ENCODE measurements at places on chromosomes 1 and 21.

GRCh38 chr1:92030656-92031107 lies 897 bp downstream of the EPHX4 start:
- no peak for DNase-seq

GRCh38 chr1:116270316-116271057 lies 102.6 kb upstream of the ATP1A1 start:
- no peak for DNase-seq

- no peak for DNase-seq
These were observed 236.4 kb upstream of the BEND5 start for GRCh38 chr1:49013079-49013478.

GRCh38 chr1:116605315-116605714 lies 34.5 kb upstream of the CD58 start:
- DNase-seq: no peak

- no peak for DNase-seq
These were observed 32.3 kb upstream of the CITED4 start for GRCh38 chr1:40894455-40894854.

DNA sequence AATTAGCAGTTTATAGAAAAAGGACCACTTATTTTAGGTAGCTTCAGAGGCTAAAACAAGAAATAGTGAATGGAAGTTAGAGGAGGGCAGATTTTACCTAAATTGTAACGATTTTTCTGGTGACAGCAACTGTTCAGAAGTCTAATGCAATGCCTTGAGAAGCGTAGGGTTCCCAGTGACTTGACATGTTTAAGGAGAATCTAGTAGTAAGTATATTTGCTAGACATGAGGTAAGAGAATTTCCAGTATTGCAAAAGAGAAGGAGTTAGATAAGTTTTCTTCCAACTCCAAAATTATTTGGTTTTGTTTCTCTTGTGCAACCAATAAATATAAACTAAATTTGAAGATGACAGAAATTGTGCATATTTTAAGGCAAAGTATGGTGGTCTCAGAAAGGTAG lies 140.0 kb downstream of the SMYD3 start:
- DNase-seq: no peak

DNA sequence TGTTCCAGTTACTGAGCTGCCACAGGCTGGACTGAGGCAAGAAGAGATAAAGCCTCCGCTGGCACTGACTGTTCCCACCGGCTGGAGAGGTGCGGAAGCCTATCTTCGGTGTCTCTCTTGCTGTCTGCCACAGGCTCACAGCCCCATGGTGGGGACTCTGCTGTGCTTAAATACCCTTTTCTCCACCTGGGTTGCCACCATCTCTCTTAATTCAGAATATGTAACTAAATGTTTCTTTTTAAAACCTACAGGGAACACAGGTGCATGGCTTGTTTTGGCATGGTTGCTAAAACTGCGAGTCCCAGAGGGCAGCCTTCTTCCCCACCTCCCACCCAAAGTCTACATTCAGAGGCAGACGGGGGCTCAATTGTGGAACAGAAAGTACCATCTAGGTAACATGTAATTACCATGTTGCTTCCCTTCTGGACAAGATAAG lies 8.1 kb upstream of the LBR start:
- DNase-seq: no peak

All from T-cell (primary cell).